ENCODE measurements at places on chromosomes 5 and 9.

GRCh38 chr9:8890695-8891094 lies 1091.1 kb upstream of the DMAC1 start:
- DNase-seq, result no peak

DNA sequence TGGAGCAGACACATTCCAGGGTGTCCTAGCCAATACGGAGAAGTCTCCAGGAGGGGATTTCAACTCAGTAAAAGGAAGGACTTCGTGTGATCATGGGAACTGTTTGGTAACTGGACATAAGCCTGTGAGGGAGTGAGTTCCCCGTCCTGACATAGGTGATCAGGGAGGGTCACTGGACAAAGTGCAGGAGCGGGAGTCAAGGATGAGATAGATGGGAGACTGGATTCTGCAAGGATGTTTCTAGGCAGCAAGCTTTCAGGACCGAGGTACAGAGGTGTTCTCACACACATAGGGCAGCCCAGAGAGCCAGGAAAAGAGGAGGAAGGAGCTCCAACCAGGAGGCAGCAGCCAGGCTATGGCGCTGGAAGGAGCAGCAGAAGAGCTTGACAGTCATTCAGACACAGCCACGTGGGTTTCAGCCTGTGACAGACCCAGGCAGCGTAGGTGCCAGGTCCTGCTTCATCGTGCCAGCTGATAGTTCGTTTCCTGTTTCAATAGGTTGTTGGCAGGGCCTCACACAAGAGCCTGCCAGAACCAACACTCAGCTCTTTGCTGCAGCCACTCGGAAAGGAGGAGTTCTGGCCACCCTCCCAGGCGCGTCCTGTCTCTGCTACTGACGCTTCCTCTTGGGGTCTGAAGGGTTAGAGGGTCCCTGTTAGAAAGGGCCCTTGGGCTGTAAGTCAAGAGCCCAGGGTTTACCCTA lies 84.1 kb downstream of the AMBP start:
- peak; percentile 4 for DNase-seq

GRCh38 chr9:27355166-27355565 lies 58.2 kb upstream of the EQTN start:
- DNase-seq, result no peak

- no peak for DNase-seq
These were observed 466.6 kb upstream of the DAB2 start for GRCh38 chr5:39891376-39891775.

GRCh38 chr9:136225366-136225747 lies 20.3 kb downstream of the QSOX2 start:
- no peak for DNase-seq

DNA sequence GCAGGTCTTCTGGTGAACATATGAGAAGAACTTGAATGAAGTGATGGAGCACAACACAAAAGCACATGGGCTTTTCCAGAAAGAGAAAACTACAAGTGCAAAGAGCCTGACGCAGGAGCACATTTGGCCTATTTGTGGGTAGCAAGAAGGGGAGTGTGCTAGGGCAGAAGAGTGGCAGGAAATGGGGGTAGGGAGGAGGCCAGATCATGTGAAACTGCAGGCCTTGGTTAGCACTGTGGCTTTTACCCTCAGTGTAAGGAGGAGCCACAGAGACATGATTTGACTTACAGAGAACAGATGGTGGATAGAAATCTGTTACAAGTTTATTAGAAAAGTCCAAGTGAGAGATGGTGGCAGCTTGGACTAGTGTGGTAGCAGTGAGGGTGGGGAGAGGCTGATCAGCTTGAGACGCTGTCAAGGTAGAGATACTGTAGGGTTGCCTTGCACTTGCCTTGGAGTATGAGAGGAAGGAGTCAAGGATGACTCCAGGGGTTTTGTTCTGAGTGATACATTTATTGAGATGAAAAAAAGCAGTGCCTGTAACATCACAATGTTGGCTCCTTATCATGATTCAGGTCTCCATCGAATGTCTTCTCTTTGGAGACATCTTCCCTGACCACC lies 126.7 kb downstream of the PPP2R2B start:
- DNase-seq, result peak; percentile 91
